Fibroblast of lung (primary cell): ENCODE measurements at places on chromosomes 2 and 18. TPM values are rescaled to one million over a fixed set of nuclear protein-coding genes. Genes with fewer than 3 reads are reported as not detected.

IGFBP5 gene
- total RNA-seq = 783 and 1,100 TPM in 2 replicates

WDR12 gene
- total RNA-seq = 26.4 and 31.1 TPM in 2 replicates

ITSN2 gene
- total RNA-seq = 33.9 and 43.4 TPM in 2 replicates

CIB4 gene
- not detected in 2 replicates for total RNA-seq

CASP10 gene
- 4.9 and 8.1 TPM in 2 replicates for total RNA-seq

CPLX4 gene
- not detected in 2 replicates for total RNA-seq

DSEL gene
- total RNA-seq = 51.1 and 157 TPM in 2 replicates

SATB2 gene
- total RNA-seq = 13.9 and 28.1 TPM in 2 replicates

RIT2 gene
- not detected in 2 replicates for total RNA-seq

ZNF396 gene
- total RNA-seq = 2.8 and 5.0 TPM in 2 replicates

MRPS9 gene
- 21.3 and 21.6 TPM in 2 replicates for total RNA-seq

PFN4 gene
- 0.66 and 1.5 TPM in 2 replicates for total RNA-seq

CCDC121 gene
- total RNA-seq = 1.8 and 2.0 TPM in 2 replicates

GRHL1 gene
- total RNA-seq = 0.77 and 0.99 TPM in 2 replicates

ERMN gene
- total RNA-seq = 0.17 TPM in 1 of 2 replicates, not detected in the other

DHRS9 gene
- not detected in 2 replicates for total RNA-seq

IL1R2 gene
- total RNA-seq = 0.17 and 1.0 TPM in 2 replicates

ZAP70 gene
- not detected in 2 replicates for total RNA-seq

CHRND gene
- total RNA-seq = not detected in 2 replicates

DSG1 gene
- not detected in 2 replicates for total RNA-seq

MC2R gene
- not detected in 2 replicates for total RNA-seq

GATA6 gene
- total RNA-seq = 6.3 and 10.0 TPM in 2 replicates

TTR gene
- not detected in 2 replicates for total RNA-seq

AFF3 gene
- 0.26 and 0.50 TPM in 2 replicates for total RNA-seq

ANKRD62 gene
- total RNA-seq = not detected in 2 replicates

PRSS56 gene
- total RNA-seq = not detected in 2 replicates

EIF2AK2 gene
- 27.7 and 32.0 TPM in 2 replicates for total RNA-seq

CYP26B1 gene
- total RNA-seq = 0.17 and 0.51 TPM in 2 replicates
